Activated CD8-positive, alpha-beta memory T cell treated with anti-CD3 and anti-CD28 coated beads for 48 hours (primary cell): ENCODE measurements at places on chromosomes 5 and 9.

DNA sequence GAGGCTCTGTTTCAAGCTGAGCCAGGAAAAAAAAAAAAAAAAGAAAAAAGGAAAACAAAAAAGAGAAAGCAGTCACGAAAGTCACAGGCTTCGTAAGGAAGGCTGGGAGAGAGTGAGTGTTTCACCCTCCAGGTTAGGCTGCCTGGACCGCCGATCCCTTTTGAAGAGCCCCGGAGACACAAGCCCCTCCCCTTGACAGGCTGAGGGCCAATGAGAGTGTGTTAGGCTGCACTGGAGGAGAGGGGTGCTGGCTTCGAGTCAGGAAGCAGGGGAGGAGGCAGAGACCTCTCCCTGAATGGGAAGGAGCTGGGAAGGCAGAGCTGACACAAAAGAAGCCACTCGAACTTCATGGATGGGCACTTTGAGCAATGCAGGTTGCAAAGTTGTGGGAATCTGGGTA lies at the start of gene NMUR2:
TSS of gene NMUR2 (minus strand) at position 135 of the 400 bp plus-strand sequence. CDS start 166 bp downstream, outside the sequence.
- no peak for DNase-seq

- DNase-seq = no peak
Measured at GRCh38 chr9:88781628-88782391, 209.5 kb upstream of the S1PR3 start.

DNA sequence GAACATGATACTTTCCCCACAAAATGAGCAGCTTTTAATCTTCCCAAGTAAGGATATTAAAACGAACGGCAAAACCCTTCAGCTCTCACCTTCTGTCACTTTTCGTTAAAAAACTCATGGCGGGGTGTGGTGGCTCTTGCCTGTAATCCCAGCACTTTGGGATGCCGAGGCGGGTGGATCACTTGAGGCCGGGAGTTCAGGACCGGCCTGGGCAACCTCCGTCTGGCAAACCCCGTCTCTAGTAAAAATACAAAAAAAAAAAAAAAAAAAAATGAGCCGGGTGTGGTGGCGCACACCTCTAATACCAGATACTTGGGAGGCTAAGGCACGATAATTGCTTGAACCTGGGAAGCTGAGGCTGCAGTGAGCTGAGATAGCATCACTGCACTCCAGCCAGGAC lies 902 bp downstream of the TMED9 start:
- DNase-seq = no peak

GRCh38 chr5:139764886-139765408 lies 30.7 kb upstream of the PSD2 start:
- no peak for DNase-seq

DNA sequence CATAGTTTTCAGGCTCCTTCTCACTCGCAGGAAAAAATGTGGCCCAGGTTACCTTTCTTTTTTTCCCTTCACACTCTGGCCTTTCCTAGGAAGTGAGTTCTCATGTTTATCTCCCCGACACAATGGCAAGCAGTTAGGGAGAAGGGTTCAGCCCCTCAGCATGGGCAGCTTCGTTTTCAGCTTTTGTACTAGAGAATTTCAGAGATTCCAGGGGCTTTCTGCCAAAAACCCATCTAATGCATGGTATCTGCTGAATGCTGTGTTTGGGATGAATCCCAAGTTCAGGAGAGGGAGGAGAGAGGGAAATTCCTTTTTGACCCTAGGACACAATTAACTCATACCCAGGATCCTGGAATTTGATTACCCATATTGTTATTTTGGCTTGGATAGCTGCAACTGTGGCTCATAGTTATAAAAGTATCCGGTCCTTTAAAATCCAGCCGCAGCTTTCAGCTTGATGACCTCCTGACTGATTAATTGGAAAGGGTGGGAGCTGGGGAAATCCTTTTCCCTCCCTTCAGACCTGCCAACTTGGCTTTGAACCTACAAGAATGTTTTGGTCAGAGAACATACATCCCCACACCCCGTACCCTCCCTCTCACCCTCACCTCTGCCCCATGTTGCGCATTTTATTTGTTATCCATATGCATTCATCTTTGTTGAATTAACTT lies 78.4 kb downstream of the TMEM252 start:
- DNase-seq = no peak

- no peak for DNase-seq
Measured at GRCh38 chr9:90965226-90966030, 163.8 kb downstream of the SYK start.

GRCh38 chr9:127569886-127570401 lies 42.1 kb upstream of the STXBP1 start:
- DNase-seq = no peak

GRCh38 chr9:34499076-34499475 lies 23.7 kb downstream of the ENHO start:
- no peak for DNase-seq

- no peak for DNase-seq
Measured at GRCh38 chr9:111038331-111039230, at the start of gene LPAR1. Gene LPAR1 (minus strand): TSS chr9:111038470. CDS start chr9:110972117, 66,353 bp downstream.

- DNase-seq = no peak
Measured at GRCh38 chr9:20207176-20207575, 415.1 kb downstream of the MLLT3 start.

DNA sequence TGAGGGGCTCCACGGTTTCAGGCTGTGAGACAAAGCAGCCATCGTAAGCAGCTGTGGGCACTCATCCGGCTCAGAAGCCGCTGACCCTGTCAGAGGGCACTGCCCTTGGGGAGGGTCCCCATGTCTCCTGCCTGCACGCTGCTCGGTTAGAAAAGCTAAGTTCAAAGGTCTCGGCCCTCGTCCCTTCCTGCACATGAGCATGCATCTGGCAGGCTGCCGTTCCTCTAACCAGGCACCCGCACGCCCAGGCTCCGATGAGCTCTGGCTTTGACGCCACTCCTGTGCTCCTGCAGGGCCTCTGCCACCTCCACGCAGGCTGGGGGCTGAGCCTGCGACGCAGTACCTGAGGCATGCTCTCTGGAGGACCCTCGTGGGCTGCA lies 51.3 kb downstream of the NKD2 start:
- no peak for DNase-seq

- DNase-seq = no peak
Measured at GRCh38 chr5:43401827-43402226, 10.4 kb downstream of the CCL28 start.

DNA sequence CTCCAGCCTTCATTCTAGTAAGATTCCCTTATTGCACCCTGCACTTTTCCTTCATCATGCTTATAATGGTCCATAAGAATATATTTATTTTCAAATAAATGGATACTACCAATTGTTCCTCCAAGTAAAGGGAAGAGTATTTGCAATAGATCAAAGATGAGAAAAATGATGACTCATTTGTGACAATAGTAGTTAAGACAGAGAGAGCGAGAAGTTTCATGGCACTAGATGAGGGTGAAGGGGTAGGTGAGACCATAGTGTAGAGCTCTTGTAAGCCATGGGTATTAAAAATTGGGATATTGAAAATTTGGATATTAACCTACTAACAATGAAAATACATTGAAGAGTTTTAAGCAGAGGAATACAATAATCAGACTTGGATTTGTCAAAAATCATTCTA lies 404.6 kb downstream of the EFNA5 start:
- DNase-seq = no peak

GRCh38 chr9:131651160-131651559 lies 88.7 kb downstream of the RAPGEF1 start:
- no peak for DNase-seq

DNA sequence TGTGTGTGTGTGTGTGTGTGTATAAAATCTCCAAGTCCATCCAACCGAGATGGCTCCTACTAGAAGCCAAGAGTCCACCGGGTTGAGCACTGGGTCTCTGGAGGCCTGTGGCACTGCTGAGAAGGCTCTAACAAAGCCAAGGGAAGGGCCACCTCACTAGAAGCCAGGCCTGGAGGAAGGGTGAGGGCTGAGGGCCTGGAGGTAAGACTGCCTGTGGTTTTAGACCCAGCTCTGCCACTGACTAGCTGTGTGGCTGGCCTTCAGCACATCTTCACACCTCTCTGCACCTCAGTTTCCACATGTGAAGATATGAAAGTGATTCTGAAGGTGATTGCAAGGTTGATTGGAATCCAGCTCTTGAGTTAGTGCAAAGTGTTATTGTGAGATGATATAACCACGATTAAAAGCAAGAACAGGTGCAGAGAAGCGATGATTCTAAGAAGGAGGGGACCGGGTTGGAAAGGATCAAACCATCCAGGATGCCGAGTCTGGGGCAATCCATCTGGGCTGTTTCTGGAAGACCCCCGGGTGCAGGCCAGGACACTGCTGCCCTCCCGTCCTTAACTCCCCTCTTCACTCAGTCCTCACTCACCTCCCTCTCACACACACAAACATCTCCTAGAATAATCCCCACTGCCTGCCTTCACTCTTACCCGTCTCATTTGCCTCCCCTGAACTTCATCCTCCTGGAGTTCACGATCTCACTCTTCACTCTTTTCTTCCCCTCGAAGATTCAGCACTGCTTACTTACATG lies 2.3 kb downstream of the IL4 start:
- DNase-seq = no peak

- DNase-seq = no peak
Measured at GRCh38 chr5:108264533-108264932, 117.4 kb downstream of the FBXL17 start.

DNA sequence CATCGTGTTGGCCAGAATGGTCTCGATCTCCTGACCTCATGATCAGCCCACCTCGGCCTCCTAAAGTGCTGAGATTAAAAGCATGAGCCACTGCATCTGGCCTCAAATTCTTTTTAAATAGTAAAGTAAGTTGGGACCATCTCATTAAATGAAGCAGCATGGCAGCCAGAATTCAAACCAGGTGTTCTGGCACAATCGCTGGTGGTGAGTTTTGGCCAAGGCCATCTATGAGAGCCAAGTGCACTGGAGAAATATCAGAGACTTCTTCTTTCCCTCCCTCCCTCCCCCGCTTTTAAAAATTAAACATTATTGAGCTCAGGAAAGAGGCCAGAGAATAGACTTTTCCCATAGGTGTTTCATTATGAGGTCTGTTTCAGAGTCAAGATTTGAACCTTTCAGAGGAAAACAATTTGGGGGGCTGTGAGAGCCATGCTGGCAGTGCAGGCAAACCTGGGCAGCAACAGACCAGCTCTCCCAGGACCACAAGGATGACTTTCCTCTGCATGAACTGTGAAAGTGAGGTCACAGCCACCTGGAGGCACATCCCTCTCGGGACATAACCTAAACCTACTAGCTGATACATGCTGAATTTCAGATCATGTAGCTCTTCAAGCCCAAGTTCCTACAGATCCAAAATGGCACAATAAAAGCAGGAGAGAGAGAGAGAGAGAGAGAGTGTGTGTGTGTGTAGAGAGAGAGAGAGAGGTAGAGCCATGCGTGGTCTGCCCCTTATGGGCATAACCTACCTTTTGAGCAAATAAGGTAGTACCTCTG lies 94.6 kb upstream of the DMRT1 start:
- DNase-seq = no peak

GRCh38 chr5:71817891-71818290 lies 98.8 kb downstream of the CARTPT start:
- DNase-seq = no peak

- DNase-seq = no peak
Measured at GRCh38 chr5:148486456-148486855, 102.7 kb downstream of the FBXO38 start.

- no peak for DNase-seq
Measured at GRCh38 chr5:94191604-94192003, 426.8 kb downstream of the KIAA0825 start.

- no peak for DNase-seq
Measured at GRCh38 chr9:89638893-89639292, 34.1 kb downstream of the GADD45G start.

DNA sequence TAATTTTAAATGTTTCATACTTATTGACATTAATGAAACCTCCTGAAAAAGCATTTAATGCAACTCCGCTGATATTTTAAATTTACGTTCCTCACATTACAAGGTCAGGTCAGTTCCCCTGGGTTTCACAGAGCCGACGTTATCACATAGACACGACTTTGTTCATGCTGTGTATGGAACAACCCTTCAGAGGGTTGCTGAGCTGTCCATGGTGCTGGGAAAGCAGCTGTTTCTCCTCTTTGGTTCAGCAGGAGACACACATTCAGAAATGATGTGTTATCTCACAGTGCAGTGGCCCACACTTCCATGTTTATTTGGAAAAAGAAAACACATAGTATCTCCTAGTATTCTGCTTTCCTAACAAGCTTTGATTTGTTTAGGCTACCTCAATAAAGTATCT lies 53.5 kb downstream of the PPP2R2B start:
- no peak for DNase-seq

GRCh38 chr5:113612060-113612496 lies 98.6 kb downstream of the YTHDC2 start:
- no peak for DNase-seq
